ENCODE measurements at places on chromosomes 2 and 18.
A peak's percentile ranks its signal among the peaks of the same experiment; 100 is the strongest.

GRCh38 chr2:74080346-74080745 is 67.4 kb downstream of the BOLA3 start:
- DNase-seq = no peak

- DNase-seq = no peak
Measured at GRCh38 chr2:169510496-169510895, 994 bp downstream of the KLHL41 start.

DNA sequence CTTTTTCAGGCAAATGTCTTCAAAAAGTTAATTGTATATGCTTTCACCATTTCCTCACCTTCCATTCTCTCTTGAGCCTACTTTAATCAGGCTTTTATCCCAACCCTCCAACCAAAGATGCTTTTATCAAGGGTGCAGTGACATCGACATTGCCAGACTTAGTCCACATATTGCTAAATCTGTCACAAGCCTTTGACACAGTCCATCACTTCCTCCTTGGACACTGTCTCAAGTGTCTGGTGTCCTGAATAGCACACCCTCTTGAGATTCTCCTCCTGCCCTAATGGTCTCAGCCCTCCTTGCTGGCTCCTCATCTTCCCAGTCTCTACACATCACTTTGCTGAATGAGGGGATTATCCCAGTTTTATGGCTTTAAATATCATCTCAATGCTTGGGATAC is 147.5 kb upstream of the SLC39A10 start:
- no peak for DNase-seq

GRCh38 chr18:12253663-12254135 is 462 bp upstream of the CIDEA start:
- DNase-seq = no peak

- DNase-seq = no peak
Measured at GRCh38 chr2:71166812-71167211, 36.4 kb downstream of the MPHOSPH10 start.

DNA sequence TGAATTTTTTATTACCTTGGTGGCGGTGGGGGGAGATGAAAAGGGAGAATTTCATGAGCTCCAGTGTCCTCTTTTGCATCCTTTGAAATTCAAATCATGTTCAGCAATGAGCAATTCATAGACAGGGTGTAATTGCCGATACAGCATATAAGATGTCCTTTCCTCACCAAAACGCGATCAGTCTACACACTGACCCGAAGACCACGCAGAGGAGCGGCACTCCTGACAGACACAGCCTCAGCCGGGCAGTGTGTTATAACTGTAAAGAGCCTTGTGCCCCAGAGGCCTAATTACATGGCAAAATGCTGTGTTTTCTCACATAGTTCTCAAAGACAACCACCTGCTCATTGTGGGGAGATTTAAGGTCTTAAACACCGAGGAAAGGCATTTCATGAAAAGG is 38.4 kb upstream of the APCDD1 start:
- DNase-seq = no peak

DNA sequence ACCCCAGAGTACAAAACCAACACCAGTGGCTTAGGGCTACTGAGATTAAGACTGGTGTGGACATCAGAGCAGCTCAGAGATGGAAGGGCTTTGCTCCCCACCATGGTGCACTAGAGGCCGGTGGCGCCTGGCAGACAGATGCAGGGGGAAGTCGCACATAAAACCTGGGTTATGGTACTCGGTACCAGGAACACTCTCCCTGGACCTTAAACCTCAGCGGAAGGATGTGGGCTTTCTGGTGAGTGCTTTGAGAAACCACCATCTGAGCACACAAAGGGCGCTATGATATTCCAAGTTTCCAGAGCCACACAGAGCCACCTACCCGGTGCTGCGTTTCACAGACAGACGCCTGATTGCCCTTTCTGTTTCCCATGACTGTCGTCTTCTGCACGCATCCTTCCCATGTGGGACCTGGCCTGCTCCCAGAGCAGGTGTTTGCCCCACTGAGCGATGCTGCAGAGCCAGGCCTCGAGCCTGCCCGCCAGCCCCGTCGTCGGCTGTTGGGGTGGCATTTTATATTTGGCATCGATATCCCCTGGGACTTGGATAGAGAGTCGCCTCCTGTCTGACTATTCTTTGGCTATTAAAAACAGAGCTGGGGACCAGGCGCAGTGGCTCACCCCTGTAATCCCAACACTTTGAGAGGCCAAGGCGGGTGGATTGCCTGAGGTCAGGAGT is 89.5 kb upstream of the ODC1 start:
- no peak for DNase-seq

GRCh38 chr18:55047546-55047945 is 88.3 kb upstream of the CCDC68 start:
- peak; percentile 18 for DNase-seq

- DNase-seq = no peak
Measured at GRCh38 chr2:236525411-236525997, 44.1 kb upstream of the ACKR3 start.

GRCh38 chr18:38421872-38422615 is 856.4 kb upstream of the CELF4 start:
- DNase-seq = no peak

- no peak for DNase-seq
Measured at GRCh38 chr2:160062292-160063005, at the start of gene PLA2R1. Gene PLA2R1 (minus strand): TSS chr2:160062615. CDS start chr2:160062403, 212 bp downstream.

DNA sequence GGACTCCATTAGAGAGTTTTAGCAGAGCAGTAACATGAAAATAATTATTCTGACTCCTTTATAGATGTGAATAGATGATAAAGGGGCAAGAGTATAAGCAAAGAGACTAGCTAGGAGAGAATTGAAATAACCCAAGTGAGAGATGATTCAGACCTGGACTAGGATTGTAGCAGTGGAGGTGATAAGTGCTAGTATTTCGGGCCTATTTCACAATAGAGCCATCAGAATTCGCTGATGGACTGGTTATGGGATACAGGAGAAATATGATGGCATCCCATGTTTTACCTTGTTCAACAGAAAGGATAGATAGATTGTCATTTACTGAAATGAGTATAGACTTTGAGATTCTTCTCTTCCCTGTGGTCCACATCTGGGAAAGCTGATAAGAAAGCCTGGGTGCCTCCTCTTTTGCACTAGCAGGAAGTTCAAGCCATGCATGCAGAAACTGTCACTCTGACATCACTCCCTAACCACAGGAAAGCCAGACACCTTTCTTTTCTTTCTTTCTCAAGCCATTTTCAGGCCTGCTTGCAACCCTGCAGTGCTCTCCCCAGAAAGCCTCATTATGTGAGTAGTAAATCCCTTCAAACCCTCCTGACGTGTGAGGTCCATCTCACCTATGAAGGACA is 25.3 kb downstream of the DYNAP start:
- no peak for DNase-seq

GRCh38 chr2:198950803-198951202 is 506.9 kb downstream of the SATB2 start:
- DNase-seq = no peak

DNA sequence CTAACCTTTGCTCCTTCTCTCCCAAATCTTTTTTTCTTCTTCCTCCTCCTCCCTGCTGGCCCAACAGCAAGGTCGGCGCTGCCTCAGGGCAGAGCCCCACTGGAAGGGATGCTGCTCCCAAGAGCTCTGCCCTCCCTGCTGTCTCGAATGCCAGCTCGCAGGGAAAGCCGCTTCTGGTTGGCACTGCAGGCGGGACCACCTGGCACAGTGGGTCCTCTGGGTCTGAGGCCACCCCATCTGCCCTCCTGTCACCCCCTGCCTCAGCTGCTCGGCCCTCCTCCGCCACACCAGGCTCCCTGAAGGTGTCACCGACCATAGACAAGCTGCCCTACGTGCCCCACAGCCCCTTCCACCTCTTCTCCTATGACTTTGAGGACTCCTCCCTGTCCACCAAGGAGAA is 176.3 kb downstream of the TPGS2 start:
- DNase-seq = no peak

DNA sequence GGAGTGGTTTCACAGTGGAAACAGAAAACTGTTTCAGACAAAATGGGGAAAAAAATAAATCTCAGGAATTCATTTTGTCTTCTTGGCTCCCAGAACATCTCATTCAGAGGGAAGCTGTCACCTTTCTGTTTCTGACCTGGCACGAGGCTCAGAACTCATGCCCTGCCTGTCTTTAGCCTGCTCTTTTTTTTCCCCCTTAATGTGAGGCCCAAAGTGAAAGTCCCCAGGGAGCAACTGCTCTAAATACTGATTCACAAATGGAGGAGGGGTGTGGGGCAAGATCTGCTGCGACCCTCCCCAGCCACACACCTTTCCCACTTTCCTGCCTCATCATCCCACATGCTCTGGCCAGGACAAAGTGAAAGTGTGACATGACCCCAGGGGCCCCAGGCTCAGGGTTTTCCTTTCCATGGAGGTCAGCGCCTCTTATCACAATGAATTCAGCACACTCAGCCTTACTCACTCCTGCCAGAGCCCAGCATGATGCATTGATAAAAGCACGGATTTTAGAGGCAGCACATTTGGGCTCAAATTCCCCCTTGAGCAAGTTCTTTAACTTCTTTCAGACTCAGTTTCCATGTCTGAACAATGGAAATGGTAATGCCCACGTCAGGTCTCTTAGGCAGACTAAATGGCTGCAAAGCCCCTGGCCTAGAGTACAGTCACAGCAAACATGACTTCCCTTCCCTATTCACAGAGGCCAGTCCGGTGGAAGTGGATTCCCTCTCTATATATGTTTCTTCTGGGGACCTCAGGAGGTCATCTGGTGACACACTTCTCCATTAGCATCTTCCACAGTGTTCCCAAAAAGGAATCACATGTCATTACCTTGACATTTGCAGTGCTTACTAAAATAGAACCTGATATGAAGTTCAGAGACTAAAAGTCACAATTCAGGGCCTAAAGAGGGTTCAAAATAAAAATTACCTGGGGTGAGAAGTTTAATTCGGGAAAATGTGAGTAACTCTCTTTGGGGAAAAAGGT is 55.3 kb upstream of the TMEM163 start:
- DNase-seq = peak; percentile 22

- DNase-seq = peak; percentile 96
Measured at GRCh38 chr2:237025090-237025865, 60.4 kb upstream of the COPS8 start.

- no peak for DNase-seq
Measured at GRCh38 chr2:110727923-110728322, 4.5 kb upstream of the ACOXL start.

GRCh38 chr2:200749631-200750322 is 61.9 kb upstream of the BZW1 start:
- no peak for DNase-seq

GRCh38 chr2:30371772-30372373 is 75.2 kb upstream of the LCLAT1 start:
- DNase-seq = no peak

DNA sequence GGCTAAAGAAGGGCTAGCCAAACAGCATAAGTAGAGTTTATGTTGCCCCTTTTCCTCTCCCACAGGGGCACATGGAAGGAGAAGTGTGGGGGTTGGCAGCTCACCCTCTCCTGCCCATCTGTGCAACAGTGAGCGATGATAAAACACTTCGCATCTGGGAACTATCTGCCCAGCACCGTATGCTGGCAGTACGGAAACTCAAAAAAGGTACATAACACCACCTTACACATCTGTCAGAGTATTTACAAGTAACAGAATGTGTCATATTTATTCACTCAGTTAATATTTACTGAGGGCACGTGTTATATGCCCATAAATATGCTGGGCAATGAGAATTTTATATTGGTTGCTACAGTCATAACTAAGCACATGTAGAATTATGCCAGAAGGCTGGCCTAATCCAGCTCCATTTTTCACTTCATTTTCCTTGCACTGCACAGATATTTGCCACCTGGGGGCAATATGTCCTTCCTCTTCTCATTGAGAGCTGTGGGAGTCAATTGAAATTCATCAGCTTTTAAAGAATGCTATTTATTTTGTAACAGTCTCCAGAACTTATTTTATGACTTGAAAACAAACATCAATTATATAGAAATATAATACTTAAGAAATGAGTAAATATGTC is 150.6 kb downstream of the RTN4 start:
- DNase-seq = peak; percentile 43

DNA sequence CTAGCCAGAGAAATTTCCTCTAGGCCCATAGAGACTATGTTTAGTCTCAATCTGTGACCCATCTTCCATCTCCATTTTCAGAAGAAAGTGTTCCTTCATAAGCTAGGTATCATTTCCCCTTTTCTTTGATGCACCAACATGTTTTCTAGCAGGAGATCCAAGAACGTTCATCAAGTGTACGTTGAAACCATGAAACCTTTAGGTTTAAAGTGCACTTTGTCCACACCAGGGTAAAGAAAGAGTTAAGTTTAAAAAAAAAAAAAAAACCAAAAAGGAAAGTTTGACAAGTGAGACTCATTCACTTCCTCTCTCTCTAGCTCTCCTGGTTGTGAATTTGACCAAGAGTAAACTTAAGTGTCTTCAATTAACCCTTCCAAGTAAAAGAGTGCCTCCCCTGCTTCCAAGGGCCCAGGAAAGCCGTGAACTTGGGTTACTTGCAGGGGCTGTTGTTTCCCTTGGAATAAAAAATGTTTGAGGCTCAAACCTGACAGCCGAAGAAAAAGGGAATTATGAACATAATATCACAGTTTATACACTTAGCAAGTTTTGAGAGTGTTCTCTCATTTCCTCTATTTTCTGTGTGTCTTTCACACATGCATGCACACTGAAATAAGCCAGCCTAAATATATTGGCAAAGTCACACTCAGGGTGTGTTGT is 56.7 kb downstream of the LBH start:
- DNase-seq = no peak

DNA sequence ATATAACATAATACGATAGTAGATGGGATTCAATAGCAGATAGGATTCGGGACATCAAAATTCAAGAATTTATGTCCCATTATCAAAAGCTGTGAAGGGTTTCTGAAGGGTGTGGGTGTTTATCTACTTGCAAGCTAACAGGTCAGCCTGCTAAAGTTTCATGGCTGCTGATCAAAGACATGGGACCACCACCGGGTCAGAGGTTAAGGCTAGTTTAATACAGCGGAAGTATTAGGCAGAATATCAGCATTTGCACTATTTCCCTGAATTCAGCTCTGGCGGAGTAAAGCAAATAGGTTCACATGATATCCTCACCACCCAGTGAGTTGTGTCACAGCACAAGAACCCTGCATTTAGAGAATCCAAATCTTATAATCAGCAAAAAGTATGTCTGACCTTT is 82.5 kb downstream of the DSEL start:
- no peak for DNase-seq

DNA sequence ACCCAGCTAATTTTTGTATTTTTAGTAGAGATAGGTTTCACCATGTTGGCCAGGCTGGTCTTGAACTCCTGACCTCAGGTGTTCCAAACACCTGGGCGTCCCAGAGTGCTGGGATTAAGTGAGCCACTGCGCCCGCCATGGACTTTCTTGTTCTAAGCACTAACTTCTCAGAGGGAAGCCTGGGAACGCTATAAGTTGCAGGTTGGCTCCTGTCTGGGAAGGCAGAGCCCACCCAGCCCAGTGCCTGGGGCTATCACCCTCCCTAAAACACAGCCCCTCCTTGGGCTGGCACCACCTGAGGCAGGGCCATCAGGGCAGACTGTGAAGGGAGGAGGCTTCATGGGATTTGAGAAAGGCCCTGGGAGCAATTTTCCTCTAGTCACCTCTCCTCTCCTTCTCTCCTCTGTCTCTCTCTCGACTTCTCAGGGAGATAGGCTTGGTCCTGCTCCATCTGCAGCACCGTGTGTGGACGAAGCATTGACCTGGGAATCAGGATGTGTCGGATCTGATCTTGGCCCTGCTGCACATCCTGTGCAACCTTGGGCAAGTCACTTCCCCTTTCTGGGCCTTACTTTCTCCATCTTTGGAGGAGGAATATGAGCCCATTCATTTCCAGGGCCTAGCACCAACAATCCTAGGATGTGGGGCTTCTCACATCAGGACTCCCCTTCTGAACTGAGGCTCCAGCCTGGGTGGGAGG is 10.9 kb downstream of the PSD4 start:
- no peak for DNase-seq

- DNase-seq = no peak
Measured at GRCh38 chr2:105617631-105618350, 126.9 kb upstream of the NCK2 start.

- DNase-seq = no peak
Measured at GRCh38 chr2:239773228-239774141, 251.7 kb downstream of the NDUFA10 start.

All from brain microvascular endothelial cell (primary cell).